ENCODE measurements at places on chromosomes 1 and 21.

DNA sequence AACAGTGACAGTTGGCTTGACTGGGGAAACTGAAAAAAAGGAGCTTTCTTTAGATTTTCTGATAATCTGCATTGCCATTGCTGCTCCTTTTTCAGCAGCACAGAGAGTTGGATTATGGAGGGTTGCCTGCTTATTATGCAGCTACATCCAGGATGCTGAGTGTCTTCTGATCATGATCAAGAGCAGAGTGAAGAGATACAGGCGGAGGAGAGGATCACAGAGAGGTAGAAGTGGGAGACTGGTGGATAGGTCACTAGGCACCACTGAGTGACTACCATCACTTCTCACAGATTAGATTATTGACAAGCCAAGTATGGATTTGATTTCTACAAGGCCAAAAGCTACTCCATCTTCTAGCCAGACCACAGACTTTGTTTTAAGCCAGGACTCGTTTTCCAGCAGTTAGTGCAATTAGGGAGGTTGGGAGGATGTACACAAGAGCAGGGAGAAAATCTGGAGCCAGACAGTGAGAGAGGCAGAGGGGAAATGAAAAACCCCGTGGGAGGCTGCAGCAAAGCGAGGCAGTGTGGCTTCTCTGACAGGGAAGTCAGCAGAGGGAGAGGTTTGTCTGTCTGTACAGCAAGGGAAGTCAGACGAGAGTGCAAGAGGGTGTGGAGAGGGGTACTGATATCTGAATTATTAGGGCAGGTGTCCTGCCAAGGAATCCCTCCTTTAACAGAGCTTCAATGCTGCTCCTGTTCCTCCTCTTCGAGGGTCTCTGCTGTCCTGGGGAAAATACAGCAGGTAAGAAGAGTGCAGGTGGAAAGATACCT, at the start of gene CD1E:
TSS of gene CD1E (plus strand) at position 592 of the 773 bp plus-strand sequence. CDS start at position 687, 95 bp downstream.
- no peak for DNase-seq

DNA sequence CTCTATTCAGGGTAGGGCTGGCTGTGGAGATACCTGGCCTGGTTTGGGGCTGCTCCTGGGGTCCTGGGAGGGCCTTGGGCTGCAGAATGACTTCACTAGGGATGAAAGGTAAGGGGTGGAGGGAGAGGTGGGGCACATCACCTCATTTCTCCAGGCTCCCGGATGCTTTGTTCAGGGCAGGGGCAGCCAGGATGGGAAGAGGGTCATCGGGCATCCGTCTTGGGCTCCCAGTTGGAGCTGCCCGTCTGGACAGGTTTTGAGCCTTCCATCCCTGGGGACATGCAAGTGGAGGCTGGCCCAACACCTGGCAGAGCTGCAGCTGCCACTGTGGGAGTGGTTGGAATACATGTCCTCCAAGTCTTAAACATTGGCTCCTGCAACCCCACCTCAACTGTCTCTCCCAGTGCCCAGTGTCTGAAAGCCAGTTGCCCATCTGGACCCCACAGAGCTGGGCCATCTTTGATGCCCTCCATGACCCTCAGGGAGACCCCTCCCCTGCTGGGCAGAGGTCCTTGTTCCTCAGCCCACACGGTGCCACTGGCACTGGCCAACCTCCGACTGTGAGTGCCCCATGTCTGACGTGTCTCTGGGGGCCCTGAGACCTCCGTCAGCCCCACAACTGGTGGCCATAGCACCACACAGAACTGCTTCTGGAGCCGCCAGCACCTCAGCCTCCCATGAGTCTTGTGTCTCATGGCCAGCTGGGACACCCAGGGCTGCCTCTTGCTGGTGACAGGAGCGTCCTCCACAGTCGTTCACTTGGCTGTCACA, 52.8 kb downstream of the TRIM11 start:
- no peak for DNase-seq

DNA sequence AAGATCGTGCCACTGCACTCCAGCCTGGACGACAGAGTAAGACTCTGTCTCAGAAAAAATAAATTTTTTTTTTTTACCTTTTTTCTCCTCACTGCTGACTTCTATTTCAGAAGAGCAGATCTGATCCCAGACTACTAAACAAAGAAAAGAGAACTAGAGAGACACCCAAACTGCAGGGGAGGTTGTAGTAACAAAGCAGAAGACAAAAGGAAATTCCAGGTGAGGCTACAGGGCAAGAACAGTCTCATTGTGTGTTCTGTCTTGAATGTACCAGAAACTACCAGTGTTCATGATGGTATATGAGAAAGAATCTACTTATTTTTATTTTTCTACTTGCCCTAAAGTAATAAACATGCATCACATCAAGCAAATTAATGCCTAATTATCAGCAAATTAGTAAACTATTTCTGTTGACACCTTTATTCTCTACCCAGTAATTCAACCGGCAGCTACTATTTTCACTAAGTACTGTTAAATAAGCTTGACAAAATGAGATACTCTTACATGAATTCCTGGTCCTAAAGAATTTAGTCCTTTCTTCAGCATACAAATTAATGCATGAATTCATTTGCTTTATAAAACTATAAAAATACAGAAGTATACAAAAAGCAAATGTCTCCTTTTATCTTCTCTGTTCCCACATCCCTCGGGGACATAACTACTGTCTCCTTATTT, 40.6 kb downstream of the ARID4B start:
- DNase-seq, result no peak

GRCh38 chr1:184075055-184076029, 23.8 kb downstream of the TSEN15 start:
- no peak for DNase-seq

- DNase-seq, result no peak
Measured at GRCh38 chr1:20611652-20612051, 21.6 kb upstream of the PINK1 start.

DNA sequence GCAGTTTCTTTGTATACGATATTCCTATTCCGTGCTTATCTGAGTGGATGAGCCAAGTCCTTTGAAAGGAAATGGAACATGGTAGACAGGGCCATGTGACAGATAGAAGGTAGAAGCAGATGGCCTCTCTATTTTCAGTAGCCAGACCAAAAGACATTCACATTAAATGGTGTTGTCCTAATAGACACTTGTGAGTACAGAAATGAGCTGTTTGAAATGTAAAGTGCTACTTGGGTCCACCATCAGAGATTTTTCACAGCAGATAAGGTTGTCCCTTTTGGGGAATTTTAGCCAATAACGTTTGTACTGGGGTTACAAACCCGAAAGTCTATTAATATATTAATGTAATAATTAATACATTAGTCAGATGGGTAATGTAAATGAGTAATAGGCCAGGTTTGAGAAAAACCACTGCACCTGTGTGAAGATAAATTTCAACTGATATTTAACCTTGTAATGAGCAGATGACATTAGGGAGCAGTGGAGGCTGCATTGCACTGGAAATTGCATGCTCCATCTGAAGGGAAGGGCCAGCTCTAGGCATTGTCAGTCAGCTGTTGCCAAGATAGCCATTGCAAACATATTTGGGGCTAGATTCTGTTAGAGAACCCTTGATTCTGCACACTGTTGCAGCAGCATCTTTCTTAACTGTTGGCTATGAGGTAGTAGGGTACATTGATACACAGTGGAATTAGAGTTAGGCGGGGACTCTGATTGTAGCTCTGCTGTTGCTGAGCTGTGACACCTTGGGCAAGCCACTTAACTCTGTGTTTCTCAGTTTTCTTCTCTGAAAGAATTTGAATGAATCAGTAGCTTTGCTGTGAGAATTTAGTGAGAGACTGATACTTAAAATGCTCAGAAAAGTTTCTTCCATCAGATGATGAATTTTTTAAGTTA, 43.8 kb downstream of the FGGY start:
- DNase-seq, result no peak

- no peak for DNase-seq
Measured at GRCh38 chr1:234882898-234883297, 245.7 kb downstream of the TOMM20 start.
